Caudate nucleus (tissue), 63 donors: ENCODE measurements at places on chromosomes 3 and 15.

DNA sequence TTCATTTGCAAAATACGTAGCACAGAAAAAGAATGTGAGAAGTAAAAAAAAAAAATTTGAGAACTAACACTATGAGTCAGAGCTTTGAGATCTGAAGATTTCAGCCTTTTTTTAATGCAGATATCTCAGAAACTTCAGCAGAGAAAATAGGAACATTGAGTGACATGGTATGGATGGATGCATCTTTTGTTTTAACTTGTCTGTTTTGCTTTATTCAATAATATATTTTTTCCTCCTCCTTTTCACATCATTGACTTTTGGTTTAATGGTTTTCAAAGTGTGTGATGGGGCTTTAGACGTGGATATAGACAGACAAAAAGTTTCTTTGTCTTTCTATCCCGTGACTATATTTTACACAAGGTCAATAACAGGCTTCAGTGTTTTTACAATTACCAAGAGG lies 426.7 kb upstream of the FRG2C start:
- DNase-seq: no peak

DNA sequence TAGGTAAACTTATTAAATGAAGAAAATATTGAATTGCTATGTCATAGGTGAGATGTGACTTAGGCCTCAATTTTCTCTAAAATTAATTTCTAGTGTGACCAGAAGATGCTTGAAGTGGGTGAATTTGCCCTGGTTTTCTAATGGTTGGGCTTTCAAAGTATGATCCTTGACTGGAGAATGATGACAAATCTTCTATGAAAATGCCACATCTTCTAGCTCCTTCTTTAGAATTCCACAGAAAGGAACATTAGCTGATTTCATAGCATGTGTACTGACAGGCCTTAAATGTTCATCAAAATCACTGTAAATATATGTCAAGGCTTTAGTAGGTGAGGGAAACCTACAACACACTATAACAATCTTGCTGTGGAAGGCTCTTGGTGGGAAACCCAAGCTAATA lies 8.9 kb downstream of the ABI3BP start:
- no peak for DNase-seq

DNA sequence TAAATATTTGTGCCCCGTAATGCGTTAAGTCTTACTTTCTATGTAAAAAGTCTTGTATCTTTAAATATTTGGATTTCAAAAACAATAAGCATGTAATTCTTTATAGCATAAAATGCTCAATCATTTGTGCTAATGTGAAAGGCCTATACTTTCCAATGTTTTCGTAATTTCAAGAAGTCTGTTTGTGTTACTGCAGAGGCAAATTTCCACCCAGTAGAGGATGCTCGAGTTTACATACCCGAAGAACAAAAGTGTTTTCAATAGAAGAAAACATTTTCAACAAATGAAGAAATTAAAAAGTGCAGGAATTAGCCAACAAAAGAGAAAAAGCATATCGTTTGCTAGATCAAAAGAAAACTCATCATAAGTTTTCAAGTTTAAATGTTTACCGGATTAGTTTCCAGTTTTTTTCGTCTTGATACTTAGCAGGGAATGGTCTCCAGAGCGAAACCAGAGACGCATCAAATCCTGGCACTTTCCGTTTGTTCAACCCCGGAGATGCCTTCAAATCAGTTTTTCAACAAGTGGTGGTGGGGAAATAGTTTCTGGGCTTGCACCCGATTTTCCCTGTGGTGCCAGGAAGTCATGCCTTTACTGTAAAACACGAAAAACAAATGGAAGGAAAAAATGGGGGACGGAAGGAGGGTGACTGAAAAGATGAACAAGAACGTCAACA lies 1.0 kb downstream of the CGGBP1 start:
- DNase-seq: no peak

- no peak for DNase-seq
These were observed 5.1 kb upstream of the IGDCC3 start for GRCh38 chr15:65382921-65383320.

DNA sequence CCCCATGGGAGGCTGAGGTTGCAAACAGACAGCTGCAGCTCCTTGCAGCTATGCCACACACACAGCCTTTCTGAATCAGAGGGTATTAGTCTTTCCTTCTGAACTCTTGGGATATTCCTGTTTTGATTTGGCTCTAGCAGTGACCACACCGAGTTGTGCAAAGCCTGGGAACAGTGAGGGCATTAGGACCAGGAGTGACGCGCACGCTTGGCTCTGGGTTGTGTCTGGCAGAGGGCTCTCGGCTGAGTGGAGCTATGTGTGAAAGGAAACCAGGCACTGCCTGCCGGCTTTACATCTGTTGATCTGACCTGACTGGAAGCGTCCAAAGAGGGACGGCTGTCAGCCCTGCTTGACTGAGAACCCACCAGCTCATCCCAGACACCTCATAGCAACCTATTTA lies at the start of gene GALNT15:
GALNT15 (plus strand) TSS at position 292 of the 400 bp plus-strand sequence. CDS start 472 bp downstream, outside the sequence.
- peak; percentile 69 for DNase-seq

- DNase-seq: no peak
These were observed 42.9 kb downstream of the CDIN1 start for GRCh38 chr15:36622197-36622795.

- DNase-seq: no peak
These were observed 247.7 kb downstream of the IL20RB start for GRCh38 chr3:137205394-137206045.

GRCh38 chr3:168116279-168116678 lies 20.6 kb upstream of the GOLIM4 start:
- no peak for DNase-seq

GRCh38 chr15:33157371-33158037 lies 37.0 kb downstream of the FMN1 start:
- DNase-seq: no peak

DNA sequence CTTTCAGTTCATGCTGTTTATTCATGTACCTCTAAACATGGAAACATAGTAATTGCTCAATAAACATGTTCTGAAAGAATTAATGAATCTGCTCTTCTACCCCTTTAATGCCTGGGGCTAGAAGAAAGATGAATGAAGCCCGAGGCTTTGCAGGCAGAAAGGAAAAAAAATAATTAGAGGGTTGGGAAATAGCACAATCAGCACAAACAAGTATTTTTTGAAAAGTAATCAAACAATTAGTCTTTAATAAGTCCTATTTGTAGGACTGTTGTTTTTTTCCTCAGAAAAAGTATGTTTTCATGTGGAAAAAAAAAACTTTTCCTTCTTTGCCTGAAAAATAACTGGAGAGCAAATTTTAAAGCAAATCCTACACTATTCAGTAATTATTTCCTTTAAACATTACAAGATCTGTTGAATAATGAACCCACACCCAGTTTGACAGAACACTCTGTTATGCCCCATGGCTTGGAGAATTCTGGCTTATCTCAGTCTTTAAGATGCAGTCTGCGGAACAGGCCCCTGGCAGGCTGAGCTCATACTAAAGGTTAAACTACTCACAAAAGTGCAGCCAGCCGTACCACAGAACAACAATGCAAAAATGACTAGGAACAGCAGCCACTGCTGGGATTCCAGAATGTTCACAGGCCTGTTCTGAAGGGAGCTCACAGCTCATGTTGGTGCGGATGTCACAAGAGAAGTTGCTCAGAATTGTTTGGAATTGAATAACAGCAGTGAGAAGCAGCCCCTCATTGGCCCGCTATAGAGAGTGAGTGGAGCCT lies 79.2 kb downstream of the ABI3BP start:
- no peak for DNase-seq

DNA sequence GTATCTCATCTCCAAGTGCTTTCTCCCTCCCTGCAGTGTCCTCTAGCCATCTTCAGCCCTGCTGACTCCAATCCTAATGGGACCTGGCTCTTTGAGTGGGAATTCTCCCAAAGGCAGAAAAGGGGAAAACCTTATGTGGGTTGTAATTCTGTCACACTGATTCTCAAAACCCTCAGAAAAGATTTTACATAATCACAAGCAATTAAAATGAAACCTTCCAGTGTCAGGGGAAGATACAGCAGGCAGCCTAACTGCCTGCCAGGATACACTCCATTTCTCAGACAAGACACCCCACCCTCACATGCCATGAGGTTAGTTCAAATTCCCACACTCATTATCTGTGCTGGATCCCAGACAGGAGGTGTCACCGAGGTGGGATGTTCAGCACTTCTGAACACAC lies 121.4 kb downstream of the RFTN1 start:
- no peak for DNase-seq

GRCh38 chr15:86556396-86557017 lies 476.8 kb downstream of the AGBL1 start:
- no peak for DNase-seq

DNA sequence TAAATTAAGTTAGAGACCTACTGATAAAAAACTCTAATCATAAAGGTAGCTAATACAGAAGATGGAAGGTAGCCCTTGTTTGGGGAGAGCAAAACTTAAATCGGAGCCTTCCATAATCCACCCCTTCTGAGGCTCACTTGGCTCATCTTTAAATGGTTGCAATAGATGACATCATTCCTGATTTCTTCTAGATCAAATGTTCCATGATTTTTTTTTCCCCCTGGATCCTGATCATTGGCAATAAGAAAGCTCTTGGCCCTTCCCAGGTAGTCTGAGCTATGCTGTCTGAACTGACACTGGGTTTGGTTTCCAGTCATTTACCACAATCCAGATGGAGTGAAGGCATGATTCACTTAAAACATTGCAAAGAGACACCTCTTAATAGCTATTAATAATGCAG lies 92.5 kb downstream of the PIK3R4 start:
- no peak for DNase-seq
